ENCODE measurements at places on chromosomes 2 and 18. TPM values are rescaled to one million over a fixed set of nuclear protein-coding genes. Genes with fewer than 3 reads are reported as not detected.
A peak's percentile ranks its signal among the peaks of the same experiment; 100 is the strongest.

DNA sequence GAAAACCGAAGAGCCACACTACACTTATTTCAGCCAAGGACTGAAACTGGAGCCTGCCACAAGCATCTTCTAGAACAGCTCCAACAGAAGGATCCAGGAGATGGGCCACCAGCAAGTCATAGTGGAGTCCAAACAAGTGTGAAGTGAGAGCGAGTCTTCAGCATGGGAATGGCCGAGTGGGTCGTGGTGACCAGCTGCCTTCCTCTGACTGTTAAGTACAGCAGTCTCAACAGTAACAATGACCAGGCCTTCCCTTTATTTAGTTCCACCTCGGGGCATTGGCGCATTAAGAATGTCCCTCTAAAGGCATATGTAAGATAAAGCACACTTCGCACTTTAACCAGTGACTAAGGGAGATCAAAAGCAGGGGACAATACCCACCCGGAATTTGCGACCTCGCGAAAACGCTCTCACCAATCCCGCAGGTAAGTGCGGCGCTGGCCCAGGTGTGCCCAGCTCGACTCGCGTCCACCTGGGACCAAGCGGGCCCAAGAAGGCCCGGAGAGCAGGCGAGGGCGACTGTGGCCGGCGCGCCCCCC, 1.1 kb downstream of the L3MBTL4 start:
- no peak for DNase-seq

DNA sequence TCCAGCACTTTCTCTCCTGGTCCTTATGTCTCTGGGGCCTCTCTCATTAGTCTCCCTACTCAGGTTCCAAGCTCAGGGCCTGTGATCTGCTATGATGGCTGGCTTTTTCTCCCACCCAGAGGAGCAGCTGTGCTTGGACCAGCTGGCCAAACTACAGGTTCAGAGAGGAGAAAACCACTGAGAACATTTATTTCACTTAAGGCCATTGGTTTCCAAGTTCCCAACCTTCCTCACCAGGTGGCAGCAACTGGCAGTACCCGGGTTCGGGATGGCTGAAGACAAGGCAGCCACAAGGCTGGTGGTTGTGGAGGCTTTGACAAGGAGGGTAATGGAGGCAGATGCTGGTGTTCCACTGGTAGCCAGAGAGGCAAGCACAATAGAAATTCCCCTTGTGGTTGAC, 29.9 kb upstream of the SELENOI start:
- DNase-seq: no peak

GRCh38 chr18:68323921-68324320, 391.0 kb downstream of the TMX3 start:
- DNase-seq: no peak

- peak; percentile 44 for DNase-seq
These were observed 96.0 kb downstream of the ACKR3 start for GRCh38 chr2:236665572-236666118.

GRCh38 chr2:100831831-100832230, 11.9 kb downstream of the NPAS2 start:
- peak; percentile 48 for DNase-seq

GRCh38 chr2:141207036-141207385, 923.8 kb downstream of the LRP1B start:
- no peak for DNase-seq

- no peak for DNase-seq
These were observed 40.3 kb downstream of the RBMS1 start for GRCh38 chr2:160453111-160453820.

DNA sequence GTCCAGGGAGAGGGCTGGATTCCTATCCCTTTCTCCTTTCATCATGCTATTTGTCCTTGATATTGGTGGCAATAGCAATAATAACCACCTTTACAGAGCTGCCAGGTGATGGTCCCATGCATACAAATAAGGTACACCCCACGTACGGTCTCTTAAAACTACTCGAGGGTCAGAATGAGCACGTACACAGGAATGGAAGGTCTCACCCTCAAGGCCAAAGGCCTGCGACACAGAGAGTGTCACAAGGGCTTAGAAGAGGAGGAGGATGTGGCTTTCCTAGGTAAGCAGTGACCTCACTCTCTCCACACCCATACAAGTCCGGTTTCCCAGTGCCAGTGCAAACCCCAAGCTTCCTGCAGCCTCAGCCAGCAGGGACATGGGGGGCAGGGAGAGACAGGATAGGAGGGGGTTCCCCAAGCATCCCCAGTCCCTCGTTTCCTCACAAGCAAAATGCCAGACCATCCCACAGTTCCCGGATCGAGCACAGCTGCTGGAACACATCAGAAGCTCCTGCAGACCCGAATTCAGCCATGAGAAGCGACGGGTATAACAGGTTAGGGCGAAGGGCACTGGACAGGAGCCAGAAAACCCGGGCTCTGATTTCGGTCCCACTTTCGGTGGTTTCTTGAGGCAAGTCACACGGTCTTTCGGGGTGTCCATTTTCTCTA, 49.2 kb downstream of the PLB1 start:
- DNase-seq: no peak

DNA sequence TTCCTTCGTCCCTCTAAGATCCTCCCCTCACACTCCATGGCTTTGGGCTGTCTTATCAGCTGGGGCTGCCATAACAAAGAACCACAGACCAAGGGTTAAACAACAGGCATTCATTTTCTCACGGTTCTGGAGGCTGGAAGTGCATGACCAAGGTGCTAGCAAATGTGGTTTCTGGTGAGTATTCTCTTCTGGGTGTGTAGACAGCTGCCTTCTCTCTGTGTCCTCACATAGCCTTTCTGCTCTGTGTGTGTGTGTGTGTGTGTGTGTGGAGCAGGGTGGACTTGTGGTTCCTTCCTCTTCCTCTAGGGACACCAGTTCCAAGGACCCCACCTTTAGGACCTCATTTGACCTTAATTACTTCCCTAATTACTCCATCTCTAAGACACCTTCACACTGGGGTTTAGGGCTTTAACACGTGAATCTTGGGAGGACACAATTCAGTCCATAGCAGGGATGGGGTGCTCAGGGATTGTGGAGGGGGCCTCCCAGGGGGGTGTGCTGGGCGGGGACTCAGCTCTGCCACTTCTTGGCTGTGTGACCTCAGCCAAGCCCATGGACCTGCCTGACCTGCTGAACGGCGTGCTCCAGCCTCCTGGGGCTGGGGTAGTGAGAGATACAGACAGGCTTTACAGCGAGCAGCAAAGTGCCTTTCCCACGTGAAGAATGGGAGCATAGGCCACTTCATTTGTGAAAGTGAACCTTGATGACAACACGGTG, 38.0 kb downstream of the ACKR3 start:
- DNase-seq: peak; percentile 36

WDCP gene
- total RNA-seq: 10.4 TPM

LOXHD1 gene
- total RNA-seq: not detected

NEB gene
- 0.27 TPM for total RNA-seq

CCDC102B gene
- 0.20 TPM for total RNA-seq
